NCI-H1417 treated with DMSO at 0.1 percent for 48 hours (cell line): ENCODE measurements at places on chromosomes 16 and 17.

DNA sequence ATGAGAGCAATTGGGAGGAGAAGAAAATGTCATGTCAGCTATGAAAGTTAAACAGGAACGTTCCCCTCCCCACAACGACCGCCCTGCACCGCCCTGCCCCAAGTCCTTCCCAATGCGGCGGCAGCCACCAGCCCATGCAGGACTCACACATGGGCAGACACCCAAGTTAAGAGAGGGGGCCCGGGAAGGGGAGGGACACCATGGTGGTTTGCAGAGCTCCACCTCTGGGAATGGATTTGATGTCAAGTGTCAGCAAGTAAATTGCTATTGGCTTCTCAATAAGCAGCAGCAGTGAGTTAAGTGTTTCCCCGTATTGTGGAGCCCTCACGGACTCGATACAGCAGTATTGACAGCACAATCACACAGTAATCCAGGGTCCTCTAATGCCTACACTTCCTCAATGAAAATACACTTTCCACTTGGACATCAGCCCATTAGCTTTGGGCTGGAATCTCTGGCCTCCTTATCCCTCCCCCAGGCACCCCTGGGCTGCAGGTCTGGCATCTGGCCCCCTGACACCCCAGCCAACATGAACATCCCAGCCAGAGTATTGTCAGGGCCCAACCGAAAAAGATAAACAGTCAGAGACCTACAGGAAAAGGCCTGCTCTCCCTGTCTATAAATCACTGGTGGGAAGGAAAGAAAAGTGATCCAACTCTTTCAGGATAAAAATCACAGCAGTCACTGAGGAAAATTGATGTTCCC lies 22.6 kb downstream of the ZFHX3 start:
- no peak for DNase-seq

- DNase-seq: no peak
Observed at GRCh38 chr17:2797637-2798036, 1.4 kb downstream of the RAP1GAP2 start.

DNA sequence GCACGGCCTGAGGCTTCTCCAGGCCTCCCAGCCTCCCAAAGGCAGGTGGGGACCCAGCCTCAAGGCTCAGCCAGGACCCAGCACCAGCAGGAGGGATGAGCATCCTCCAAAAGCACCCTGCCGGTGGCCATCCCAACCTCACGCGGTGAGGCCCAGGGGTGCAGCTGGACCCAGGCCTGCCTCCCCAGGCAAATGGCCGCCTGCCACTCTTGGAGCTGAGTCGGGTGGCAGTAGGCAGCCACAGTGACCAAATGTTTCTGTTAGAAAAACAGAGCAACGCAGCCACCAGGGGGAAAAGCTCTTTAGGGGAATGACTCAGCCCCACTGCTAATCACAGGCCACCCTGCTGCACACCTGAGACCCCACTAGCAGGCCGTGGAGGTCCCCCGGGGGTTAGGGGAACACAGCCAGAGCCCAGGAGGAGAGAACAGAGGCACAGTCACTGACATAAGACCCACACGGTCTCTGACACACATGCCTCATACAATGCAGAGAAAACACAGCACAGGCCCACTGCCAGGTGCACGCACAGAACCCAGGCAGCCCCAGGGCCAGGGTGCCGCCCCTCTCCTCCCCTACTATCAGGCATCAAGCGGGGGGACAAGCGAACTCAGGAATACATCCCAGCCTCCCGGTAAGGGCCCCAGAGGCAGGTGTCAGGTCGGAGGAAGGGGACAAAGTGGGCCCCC lies 12.4 kb downstream of the BCAR1 start:
- no peak for DNase-seq

GRCh38 chr17:79695797-79696609 lies 34.7 kb upstream of the ENPP7 start:
- no peak for DNase-seq

- no peak for DNase-seq
Observed at GRCh38 chr16:57589374-57589773, 39.1 kb upstream of the ADGRG1 start.

GRCh38 chr17:68102318-68102758 lies 66.8 kb downstream of the KPNA2 start:
- no peak for DNase-seq

DNA sequence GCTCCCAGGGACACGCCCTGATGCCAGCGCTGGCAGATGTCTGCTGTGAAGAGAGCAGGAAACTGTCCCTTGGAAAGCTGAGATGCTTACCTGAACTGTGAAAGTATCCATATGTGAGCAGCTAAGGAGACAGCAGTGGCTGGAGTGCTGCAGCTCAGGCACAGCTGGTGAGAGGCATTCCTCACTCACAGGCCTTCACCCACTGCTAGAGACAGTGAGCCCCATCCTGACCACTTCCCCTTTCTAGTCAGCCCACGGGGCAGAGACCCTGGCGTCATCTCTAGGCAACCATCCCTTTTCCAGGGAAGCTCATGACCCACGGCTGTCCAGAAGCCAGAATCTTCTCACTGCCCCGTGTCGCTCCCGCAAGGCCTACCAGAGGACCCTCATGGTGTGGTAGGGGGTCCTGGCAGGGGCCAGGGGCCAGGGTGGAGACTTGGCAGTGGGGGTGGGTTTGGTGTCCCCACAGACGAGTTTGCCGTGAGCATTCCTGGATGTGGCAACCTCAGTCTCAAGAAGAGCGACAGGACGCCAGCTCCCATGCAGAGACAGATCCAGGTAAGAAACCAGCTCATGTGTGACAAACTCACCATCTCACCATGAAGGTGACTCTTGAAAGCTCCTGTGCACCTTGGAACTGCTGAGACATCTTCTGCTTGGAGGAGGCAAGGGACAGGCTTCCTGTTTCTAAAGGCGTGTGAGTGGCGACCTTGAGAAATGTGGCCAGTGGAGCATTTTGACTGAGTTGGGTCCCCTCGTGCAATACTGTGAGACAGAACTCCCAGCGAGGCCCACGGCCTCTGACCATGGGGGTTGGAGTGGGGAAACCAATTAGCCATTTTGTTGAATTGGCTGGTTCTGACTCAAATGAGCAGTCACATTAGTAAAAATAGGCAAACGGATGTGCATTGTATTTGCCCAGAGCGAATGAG lies at the start of gene SCIMP:
TSS of gene SCIMP (minus strand) at position 216 of the 932 bp plus-strand sequence. CDS start at position 111, 105 bp downstream.
- no peak for DNase-seq

- no peak for DNase-seq
Observed at GRCh38 chr17:40072735-40073346, 10.1 kb downstream of the THRA start.

GRCh38 chr17:47427985-47428384 lies 102.9 kb upstream of the NPEPPS start:
- no peak for DNase-seq

GRCh38 chr17:50656509-50656908 lies 21.8 kb downstream of the ABCC3 start:
- no peak for DNase-seq

GRCh38 chr16:57791893-57792461 lies 10.3 kb downstream of the KIFC3 start:
- no peak for DNase-seq
